ENCODE measurements at places on chromosomes 7 and 10. TPM values are rescaled to one million over a fixed set of nuclear protein-coding genes. Genes with fewer than 3 reads are reported as not detected.

DNA sequence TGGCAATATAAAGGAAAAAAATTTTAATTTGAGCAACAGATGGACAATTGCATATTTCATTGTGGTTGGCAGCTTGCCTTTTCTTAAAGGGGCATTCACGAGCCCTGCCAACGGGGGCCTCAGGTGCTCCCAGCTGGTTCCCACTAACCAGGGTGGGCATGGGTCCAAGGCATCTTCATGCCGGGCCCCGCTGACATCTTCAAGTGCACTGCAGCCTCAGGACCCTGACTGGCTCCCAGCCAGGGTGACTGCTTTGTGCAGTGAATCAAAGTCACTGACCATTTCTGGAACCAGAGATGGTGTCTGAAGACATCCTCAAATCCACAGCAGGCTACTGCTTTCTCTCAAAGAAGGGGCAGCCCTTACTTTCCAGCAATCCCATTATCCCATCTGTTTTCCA, 275.2 kb upstream of the MGMT start:
- no peak for DNase-seq

GRCh38 chr10:96986200-96986856, 154.2 kb downstream of the LCOR start:
- no peak for DNase-seq

GRCh38 chr10:71293446-71294084, 25.5 kb upstream of the SLC29A3 start:
- peak; percentile 33 for DNase-seq

- no peak for DNase-seq
These were observed 18.1 kb downstream of the ADRB1 start for GRCh38 chr10:114061789-114062188.

DNA sequence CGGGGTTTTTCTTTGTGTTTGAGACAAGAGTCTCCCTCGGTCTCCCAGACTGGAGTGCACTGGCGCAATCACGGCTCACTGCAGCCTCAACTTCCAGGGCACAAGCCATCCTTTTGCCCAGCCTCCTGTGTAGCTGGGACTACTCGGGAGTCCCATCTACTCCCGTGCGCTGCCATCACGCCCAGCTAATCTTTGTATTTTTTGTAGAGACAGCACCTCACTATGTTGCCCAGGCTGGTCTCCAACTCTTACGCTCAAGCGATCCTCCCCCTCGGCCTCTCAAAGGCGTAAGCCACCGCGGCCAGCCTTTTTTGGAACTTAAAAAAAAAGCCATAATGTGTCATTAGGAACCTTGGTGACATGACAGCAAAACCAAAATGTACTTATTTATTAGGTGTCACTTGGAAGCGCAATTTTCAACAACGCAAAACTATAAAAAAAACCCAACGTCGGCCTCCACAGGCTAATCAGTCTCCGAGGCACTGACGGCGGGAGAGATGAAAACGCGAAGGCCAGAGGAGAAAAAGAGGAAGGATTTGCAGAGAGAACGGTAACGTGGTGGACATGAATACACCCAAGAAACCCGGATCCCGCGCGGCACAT, 911 bp upstream of the HNRNPH3 start:
- DNase-seq: no peak

DNA sequence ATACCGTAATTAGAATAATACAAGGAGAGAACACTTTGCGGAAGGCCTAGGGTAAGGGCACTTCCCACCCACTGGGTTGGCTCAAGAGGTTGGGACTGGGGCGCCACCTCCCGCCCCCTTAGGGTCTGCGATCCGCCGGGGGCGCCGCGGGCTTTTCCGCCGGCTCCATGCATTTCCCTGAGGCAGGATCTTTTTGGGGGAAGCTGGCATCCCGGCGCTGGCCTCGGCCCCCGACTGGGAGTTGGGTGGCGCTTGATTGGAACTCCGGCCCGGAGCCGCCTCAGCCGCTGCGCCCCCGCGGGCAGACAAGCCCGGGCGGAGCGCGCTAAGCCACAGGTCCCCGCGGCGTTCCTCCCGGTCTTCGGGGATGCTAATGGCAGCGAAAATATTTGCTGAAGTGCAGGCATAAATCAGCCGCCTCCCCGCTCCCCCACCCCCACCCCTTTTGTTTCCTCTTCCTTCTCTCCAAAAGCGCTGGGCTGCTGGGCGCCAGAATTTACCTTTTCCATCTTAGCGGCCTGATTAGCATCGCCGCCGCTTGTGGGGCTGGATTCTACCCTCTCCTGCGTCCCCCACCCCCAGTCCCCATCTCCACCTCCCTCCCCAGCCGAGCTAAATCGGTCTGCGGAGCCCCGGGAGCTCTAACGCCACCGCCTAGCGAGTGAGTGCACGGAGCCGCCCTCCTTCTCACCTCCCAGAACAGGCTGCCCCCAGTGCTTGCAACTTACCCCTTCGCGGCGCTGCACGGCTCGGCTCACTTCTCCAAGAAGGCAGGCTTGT, 5.1 kb downstream of the UNC5B start:
- peak; percentile 34 for DNase-seq

The EZH2 gene
- 6.6 TPM for total RNA-seq

The SPDYE5 gene
- not detected for total RNA-seq

- DNase-seq: no peak
These were observed 46.7 kb downstream of the ADCYAP1R1 start for GRCh38 chr7:31098642-31099360.

GRCh38 chr10:113895018-113895417, 40.6 kb downstream of the NHLRC2 start:
- peak; percentile 95 for DNase-seq

The PTPRZ1 gene
- 3.5 TPM for total RNA-seq

The TFR2 gene
- total RNA-seq: 0.13 TPM

The ZNF488 gene
- total RNA-seq: 0.13 TPM

- DNase-seq: no peak
These were observed 5.2 kb upstream of the BTBD16 start for GRCh38 chr10:122265896-122266295.

DNA sequence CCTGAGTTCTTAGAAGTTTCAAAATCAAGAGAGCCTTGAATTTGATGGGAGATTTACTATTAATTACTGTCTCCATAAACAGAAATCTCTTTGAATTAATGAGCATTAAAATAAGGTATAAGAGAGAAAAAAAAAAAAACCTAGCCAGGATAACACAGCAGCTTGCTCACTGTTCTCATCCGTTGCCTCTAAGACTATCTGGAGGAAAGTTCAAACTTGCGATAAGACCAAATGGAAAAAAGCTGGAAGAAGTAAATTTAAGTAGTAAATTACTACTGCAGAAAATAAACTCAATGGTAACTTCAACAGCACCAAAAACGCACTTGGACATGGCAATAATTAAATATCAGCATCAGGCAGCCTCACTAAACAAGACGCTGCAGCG, 36.7 kb downstream of the GNA12 start:
- DNase-seq: no peak

DNA sequence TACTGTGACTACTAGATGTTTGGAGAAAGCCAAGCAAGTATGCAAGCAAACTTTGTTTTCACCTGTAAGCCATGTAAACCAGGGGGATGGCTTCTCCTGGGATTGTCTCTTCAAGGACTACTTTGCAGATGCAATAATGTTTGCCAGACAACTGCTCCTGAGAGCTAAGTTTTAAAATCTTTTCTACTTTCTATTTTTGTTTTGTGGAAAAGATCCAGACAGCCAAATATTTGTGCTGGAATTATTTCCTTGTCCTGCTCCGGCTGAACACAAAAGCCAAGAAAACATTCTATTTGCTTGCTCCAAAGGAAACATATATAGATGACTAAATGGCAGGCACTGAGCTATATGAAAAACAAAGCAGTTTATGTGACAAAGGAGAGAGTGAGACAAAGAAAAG, 51.6 kb downstream of the TFPI2 start:
- DNase-seq: no peak

GRCh38 chr7:30815951-30816644, 44.9 kb downstream of the MINDY4 start:
- no peak for DNase-seq
